ENCODE measurements at places on chromosomes 2 and 18. TPM values are rescaled to one million over a fixed set of nuclear protein-coding genes. Genes with fewer than 3 reads are reported as not detected.

LOXHD1 gene
- 0.83 TPM for total RNA-seq

- no peak for DNase-seq
Observed at GRCh38 chr2:219446101-219446504, 11.5 kb downstream of the SPEG start.

GRCh38 chr2:168510125-168510756 lies 54.2 kb downstream of the CERS6 start:
- DNase-seq, result no peak

DNA sequence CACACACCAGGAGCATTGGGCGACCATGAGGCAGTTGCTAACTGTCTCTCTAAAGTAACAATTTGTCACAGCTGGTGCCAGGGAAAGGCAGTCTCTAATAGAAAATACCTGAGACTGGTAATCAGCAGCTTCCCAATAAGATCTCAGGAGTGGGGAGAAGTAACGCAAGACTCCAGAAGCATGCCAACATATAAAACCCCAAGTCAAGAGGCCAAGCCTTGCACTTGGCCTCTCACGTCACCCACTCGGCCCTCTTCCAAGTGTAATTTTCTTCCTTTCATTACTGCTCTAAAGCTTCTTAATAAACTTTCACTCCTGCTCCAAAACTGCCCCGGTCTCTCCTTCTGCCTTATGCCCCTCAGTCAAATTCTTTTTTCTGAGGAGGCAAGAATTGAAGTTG lies 455.6 kb upstream of the ACVR2A start:
- no peak for DNase-seq

RNF103 gene
- 110 TPM for total RNA-seq

DNA sequence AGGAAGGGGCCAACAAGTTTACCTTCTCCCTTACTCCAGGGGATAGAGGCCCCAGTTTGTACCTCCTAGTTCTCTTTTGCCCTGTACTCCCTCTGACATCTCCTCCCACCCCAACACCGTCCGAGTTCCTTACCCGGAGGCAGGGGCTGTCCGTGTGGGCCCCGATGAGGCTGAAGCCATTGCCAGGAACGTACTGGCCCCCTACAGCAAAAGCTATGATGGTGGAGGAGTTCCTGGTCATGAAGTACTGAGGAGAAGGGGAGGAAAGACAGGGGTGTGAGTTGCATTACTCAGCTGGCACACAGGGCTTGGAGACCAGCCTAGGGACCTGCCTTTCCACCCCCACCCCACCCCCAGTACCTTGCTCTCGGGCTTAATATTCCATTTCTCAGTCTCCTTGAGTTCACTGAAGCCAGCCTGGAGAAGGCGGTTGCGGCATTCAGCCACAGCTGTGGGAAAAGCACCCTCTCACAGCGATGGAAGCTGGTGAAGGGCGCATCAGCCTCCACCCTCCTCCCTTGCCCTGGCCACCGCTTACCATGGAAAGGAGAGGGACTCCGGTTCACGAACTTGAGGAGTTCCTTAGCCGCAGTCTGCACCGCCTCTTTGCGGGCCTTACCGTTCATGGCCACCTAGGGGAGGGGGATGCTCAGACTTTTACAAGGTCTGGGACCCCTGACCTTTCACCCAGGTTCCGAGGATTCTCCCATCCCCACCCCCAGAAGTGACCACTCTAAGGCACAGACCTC lies 1.0 kb downstream of the DNPEP start:
- DNase-seq, result no peak

LYPD6B gene
- total RNA-seq, result 4.4 TPM

- DNase-seq, result no peak
Observed at GRCh38 chr2:20584045-20584398, 66.9 kb downstream of the HS1BP3 start.

GRCh38 chr2:230914886-230915285 lies 10.2 kb downstream of the GPR55 start:
- DNase-seq, result no peak

SS18 gene
- total RNA-seq, result 135 TPM

HK2 gene
- 9.9 TPM for total RNA-seq

DNA sequence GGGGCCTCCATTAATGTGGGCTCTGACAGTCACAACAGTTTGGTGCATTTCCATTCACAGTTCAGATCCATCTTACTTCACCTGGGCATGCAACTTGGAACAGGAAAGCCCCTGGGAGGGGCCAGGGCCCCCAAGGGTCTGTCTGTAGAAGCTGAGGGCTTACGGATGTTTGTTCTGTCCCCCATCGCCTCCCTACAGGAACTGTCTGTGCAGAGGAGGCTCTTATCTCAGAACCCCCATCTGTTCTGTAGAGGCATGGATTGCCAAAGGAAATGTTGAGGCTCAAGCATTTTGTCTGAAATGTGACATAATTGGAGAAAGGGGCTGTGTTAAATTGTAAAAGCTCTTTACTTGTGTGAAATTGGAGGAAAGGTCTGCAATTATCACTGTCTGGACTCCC lies 334.3 kb downstream of the CLIP4 start:
- no peak for DNase-seq

DNA sequence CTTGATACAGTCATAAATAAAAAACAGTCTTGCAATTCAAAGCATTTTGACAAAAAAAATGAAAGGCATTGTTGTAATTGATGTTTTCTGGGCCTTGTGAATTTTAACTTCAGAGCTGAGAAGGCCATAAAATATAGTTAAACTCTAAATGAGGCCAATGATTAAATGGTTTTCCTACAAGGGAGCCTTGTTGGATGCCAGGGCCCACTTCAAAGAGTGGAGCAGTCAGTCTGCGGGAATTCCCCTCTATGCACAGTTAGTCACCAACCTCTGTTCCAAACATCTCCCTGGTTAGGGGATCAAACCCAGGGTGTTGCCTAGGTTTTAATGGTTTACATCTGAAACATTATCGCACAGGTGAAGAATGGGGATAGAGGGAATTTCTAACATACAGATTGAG lies 143.4 kb downstream of the NCKAP5 start:
- no peak for DNase-seq

UBE2F gene
- total RNA-seq, result 54.2 TPM

DNA sequence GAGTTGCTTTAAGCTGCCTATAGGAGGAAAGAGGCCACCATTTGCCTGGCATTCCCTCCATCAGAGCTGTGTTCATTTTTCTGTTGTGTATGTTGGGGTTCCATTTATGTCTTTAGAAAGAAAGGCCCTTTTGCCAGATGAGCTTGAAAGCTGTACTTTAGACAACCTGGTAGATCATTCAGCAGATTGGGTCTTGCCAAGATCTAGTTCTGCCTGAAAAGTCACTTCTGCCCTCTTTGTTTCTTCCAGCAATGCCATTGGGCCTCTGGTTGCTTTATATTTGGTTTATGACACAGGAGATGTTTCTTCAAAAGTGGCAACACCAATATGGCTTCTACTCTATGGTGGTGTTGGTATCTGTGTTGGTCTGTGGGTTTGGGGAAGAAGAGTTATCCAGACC lies 14.4 kb downstream of the SLC20A1 start:
- DNase-seq, result no peak

- DNase-seq, result no peak
Observed at GRCh38 chr2:21198637-21199036, 74.9 kb downstream of the TDRD15 start.

DYNAP gene
- not detected for total RNA-seq

- no peak for DNase-seq
Observed at GRCh38 chr2:24494410-24494809, 3.4 kb downstream of the NCOA1 start.

ZNF397 gene
- total RNA-seq, result 25.4 TPM

RAPH1 gene
- 103 TPM for total RNA-seq

DNA sequence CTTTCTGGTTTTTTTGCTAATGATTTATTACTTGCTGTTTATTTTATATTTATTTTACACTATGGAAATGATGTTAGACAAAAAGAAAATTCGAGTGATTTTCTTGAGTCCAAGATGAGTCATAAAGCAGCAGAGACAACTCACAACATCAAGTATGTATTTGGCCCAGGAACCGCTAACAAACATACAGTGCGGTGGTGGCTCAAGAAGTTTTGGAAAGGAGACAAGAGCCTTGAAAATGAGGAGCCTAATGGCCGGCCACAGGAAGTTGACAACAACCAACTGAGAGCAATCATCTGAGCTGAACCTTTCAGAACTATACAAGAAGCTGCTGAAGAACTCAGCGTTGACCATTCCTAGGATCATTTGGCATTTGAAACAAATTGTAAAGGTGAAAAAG lies 594.1 kb downstream of the SATB2 start:
- no peak for DNase-seq

GATA6 gene
- 118 TPM for total RNA-seq

UGT1A9 gene
- 12.3 TPM for total RNA-seq

- DNase-seq, result no peak
Observed at GRCh38 chr2:46073540-46074046, 223.6 kb upstream of the EPAS1 start.

- DNase-seq, result no peak
Observed at GRCh38 chr2:217248312-217248935, 388.6 kb upstream of the TNP1 start.

SLC40A1 gene
- 208 TPM for total RNA-seq

GRCh38 chr18:23163786-23164533 lies 28.7 kb downstream of the CABLES1 start:
- DNase-seq, result no peak

GRCh38 chr2:217667035-217667434 lies 335.8 kb downstream of the TNS1 start:
- no peak for DNase-seq

RAPGEF4 gene
- 73.4 TPM for total RNA-seq

GRCh38 chr2:150878356-150878755 lies 383.3 kb downstream of the RBM43 start:
- no peak for DNase-seq

GRCh38 chr2:86510436-86510933 lies 52.8 kb downstream of the CHMP3 start:
- DNase-seq, result no peak

CAPN13 gene
- 387 TPM for total RNA-seq

DNA sequence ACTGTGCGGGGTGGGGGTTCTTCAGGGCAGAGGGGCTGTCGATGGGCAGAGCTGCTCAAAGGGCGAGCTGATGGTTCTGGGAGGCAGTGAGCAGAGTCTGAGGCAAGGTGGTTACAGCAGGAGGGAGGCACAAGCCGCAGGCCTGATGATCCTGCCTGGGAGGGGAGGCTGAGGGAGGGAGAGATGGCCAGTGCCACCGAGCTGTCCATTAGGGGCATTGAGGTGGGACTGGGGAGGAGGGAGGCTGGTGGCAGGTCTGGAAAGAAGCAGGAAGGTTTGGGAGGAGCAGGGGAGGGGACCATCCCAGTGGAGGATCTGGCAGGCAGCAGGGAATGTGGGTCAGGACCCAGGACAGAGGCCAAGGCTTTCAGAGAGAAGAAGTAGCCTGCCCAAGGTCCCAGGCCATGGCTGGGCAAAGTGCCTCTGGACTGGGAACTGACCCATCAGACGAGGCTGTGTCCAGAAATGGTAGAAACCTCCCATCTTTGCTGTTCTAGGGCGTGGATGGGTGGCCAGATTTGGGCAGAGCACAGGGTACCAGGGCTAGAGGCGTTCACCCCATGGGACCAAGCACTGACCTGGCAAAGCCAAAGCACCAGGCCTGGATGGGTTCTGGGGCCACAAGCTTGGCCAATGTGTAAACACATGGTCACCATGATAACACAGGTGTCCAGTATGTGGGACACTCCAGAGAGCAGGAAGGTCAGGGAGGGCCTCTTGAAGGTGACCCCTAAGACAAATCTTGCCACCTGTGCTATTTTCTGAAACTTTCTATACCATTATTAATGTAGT lies 55.5 kb downstream of the INHBB start:
- DNase-seq, result peak; percentile 38

DNA sequence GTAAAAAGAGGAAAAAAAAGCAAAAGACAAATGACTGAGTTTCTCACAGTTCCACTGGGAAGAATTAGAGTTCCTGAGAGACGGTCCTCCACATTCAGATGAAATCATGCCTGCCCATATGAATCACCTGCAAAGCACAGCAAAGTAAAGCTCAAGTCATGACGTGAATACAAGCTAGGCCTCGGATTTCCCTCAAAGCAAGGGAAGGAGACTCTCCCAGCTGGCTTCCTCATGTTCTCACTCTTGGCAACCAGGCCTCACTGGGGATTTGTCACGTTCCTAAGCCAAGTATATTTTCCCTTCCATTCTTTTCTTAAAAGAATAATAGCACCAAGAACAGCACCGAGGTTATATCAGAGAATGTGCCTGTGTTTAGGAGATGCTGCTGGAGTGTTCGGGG lies 47.0 kb downstream of the CYP27C1 start:
- no peak for DNase-seq

- peak; percentile 56 for DNase-seq
Observed at GRCh38 chr18:47595831-47596501, 334.5 kb downstream of the SMAD2 start.

DNA sequence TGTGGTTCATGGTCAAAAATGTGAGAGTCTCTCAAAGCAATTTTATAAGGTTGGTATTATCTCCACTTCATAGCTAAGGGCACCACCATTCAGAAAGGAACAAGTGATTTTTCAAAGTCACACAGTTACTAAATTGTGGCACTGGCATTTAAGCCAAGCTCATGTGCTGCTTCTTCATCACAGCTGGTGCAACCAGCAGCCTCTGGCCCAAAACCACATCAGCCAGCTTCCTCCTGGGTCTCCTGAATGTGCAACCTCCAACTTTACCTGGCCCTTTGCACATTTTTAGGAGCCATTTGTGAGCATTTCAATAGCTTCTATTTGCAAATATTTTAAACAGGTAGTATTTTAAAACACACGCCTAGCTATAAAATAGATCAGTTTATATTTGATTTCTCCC lies 293.7 kb downstream of the BCL11A start:
- DNase-seq, result no peak

GRCh38 chr18:74589811-74590210 lies 7.9 kb upstream of the ZNF407 start:
- no peak for DNase-seq

DNA sequence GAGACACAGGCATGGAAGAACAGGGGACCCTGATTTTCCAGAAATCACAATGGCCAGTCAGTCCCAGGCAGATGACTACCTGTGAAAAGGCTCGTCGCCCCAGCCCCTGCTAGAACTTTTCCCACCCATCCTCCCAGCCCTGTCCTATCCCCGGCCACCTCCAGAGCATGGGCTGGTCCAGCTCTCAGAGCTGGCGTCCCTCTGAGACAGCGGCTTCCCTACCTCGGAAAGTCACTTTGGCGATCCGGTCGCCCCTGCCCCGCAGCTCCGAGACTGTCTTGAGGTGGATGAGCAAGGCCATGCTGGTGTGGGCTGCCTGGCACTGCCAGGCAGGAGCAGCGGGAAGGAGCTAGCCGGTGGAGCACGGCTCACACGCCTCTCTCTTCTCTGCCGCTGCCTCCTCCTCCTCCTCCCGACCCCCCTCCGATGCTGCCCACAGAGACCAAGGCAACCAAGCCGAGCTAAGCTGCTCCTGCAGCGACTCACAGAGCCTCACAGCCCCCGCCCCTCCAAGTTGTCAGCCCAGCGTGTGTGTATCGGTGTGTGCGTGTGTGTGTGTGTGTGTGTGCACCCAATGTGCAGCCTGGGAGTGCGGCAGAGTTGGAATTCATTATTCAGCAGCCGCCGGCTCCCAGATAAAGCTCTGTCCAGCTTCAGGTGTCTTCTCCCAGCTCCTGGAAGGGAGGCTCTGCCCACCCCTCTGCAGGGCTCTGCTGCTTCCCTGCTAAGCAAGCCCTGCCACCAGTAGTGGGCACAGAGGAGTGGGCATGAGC lies 80.5 kb upstream of the OTOF start:
- DNase-seq, result no peak
